Adipose tissue (tissue), 3 donors: ENCODE measurements at places on chromosomes 1 and 21. TPM values are rescaled to one million over a fixed set of nuclear protein-coding genes. Genes with fewer than 3 reads are reported as not detected.

Gene AMPD1
- polyA plus RNA-seq: not detected

Gene OR11L1
- not detected for polyA plus RNA-seq

Gene FAM3B
- 6.8 TPM for polyA plus RNA-seq

Gene ADGRB2
- polyA plus RNA-seq: 1.2 TPM

Gene NOTCH2
- polyA plus RNA-seq: 15.4 TPM

Gene RXFP4
- not detected for polyA plus RNA-seq

Gene HP1BP3
- 70.0 TPM for polyA plus RNA-seq

Gene MANEAL
- polyA plus RNA-seq: 0.56 TPM

Gene SIK1
- 9.7 TPM for polyA plus RNA-seq

Gene SVBP
- polyA plus RNA-seq: 44.5 TPM

Gene CD164L2
- polyA plus RNA-seq: 0.61 TPM

Gene TEX38
- polyA plus RNA-seq: not detected

Gene AVPR1B
- 0.14 TPM for polyA plus RNA-seq

Gene CTSE
- 9.2 TPM for polyA plus RNA-seq

Gene KRTAP12-2
- polyA plus RNA-seq: not detected

Gene ZBTB7B
- 55.4 TPM for polyA plus RNA-seq

Gene SLC35F3
- 4.0 TPM for polyA plus RNA-seq

Gene PROX1
- polyA plus RNA-seq: 3.6 TPM

Gene SLAMF8
- polyA plus RNA-seq: 3.1 TPM

Gene KCNK1
- 5.5 TPM for polyA plus RNA-seq

Gene ACBD6
- 17.9 TPM for polyA plus RNA-seq

Gene MAP3K21
- polyA plus RNA-seq: 0.22 TPM

Gene KRTAP13-2
- polyA plus RNA-seq: not detected

Gene GNG12
- 46.3 TPM for polyA plus RNA-seq

Gene GJC2
- 2.0 TPM for polyA plus RNA-seq

Gene CXADR
- polyA plus RNA-seq: 1.8 TPM

Gene ZNF695
- polyA plus RNA-seq: not detected

Gene TMPRSS3
- 2.0 TPM for polyA plus RNA-seq

Gene ARHGEF16
- polyA plus RNA-seq: 4.6 TPM

Gene JAK1
- polyA plus RNA-seq: 73.2 TPM

Gene TRIM67
- polyA plus RNA-seq: 0.11 TPM

Gene CCDC30
- 0.31 TPM for polyA plus RNA-seq

Gene NR1I3
- polyA plus RNA-seq: not detected

Gene CELA2B
- polyA plus RNA-seq: 177 TPM

Gene C4BPA
- 1.5 TPM for polyA plus RNA-seq

Gene RHCE
- polyA plus RNA-seq: 0.10 TPM

Gene DNM3
- 0.37 TPM for polyA plus RNA-seq

Gene FCRL1
- polyA plus RNA-seq: 0.78 TPM

Gene INAVA
- polyA plus RNA-seq: 0.34 TPM

Gene GPA33
- 0.34 TPM for polyA plus RNA-seq

Gene POU3F1
- polyA plus RNA-seq: 0.07 TPM

Gene CLCA4
- polyA plus RNA-seq: 0.49 TPM

Gene BRDT
- not detected for polyA plus RNA-seq

Gene HHIPL2
- polyA plus RNA-seq: not detected

Gene GJB3
- polyA plus RNA-seq: 0.39 TPM

Gene PGLYRP3
- polyA plus RNA-seq: not detected

Gene OR10J1
- not detected for polyA plus RNA-seq

Gene ABCB10
- polyA plus RNA-seq: 6.8 TPM

Gene KIAA0040
- polyA plus RNA-seq: 22.0 TPM

Gene NHLH1
- polyA plus RNA-seq: not detected

Gene PADI1
- polyA plus RNA-seq: 0.03 TPM
